ENCODE measurements at places on chromosomes 2 and 18.

DNA sequence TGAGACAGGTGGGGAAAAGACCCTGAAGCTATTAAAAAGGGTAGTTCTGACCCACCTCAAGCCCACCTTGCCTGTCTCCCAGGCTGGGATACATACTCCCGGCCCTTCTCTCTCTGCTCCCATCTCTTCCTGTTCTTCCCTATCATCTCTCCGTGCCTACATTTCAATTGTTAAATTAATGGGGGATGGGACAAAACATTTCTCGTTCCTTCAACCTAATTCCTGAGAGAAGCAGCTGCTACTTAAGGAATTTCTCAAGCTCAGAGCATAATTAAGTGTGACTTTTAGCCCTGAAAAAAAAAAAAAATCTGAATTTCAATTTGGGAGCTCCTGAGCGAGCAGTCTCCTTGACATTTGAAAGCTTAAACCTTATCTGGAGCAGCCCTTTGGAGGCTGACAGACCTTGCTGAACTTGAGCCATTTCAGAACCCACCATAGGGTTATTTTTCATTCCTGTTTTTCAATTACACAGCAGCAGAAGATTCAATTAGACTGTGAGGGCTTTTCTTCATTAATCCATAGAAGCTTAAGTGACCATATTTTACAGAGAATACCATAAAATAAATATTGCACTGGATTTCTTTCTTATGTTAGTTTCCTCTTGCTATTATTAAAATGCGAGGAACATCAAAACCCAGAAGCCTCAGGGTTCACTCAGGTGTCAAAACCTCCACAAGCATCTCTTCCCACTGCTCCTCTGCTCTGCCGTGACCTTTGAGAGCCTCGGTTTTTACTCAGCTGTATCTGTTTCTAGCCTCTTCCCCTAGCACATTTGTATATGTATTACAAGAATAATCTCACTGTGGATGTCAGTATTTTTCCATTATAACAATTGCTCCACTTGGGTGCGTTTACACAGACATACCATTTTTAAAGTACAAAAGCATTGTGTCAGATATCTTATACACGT, 125.7 kb downstream of the B3GNT2 start:
- DNase-seq: no peak

GRCh38 chr18:2222270-2223185, 348.8 kb downstream of the METTL4 start:
- no peak for DNase-seq

DNA sequence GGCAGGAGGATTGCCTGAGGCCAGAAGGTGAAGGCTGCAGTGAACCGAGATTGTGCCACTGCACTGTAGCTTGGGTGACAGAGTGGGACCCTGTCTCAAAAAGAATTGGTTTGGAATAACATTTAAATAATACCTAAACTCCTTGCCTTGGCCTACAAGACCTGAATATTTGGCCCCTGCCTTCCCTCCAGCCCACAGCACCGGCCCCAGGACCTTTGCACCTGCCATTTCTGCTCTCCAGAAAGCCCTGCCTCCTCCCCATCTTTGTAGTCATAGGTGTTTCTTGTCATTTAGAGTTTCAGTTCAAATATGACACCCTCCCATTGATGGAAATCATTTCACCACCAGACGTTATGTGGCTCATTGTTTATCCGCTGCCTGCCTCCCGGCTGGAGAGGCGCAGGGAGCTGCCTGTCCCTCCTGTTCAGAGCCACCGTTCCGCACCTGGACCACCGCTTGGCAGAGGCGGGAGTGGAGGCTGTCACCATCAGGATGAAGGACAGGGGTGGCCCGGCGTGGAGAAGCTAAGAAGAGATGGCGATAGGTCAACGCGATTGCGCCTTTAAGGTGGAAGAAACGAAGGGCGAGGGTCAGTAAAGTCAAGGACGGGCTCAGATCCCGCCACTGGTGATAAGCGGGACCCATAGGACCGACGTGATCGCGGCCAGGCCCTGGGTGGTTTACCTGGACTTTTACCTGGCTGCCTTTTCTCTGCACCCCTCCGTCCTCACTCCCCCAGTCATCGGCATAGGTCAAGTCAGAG, 638 bp upstream of the LPIN1 start:
- no peak for DNase-seq

GRCh38 chr2:61272421-61273070, 110.6 kb downstream of the C2orf74 start:
- DNase-seq: no peak

DNA sequence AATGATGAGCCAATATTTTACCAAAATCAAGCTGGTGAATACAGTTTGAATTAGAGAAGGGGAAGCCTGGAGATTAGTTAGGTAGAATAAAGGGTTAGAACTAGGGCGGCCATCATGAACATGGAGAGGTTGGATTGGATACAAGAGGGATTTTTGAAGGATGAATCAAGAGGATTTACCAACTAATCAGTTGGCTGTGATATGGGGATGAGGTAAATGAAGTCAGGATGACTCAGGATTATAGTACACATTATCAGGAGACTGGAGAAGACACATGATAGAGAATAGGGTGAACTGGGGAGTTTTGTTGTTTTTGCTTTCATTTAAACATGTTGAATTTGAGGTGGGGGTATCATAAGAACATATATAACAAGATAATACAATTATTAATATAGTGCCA, 73.8 kb upstream of the PROKR1 start:
- DNase-seq: no peak
